Tibial nerve (tissue), 4 donors: ENCODE measurements at places on chromosomes 7 and 10.

- no peak overlapping the region for H3K27ac ChIP-seq
- no peaks in the 10 kb centered on the region for H3K27me3 ChIP-seq
- no peaks in the 10 kb centered on the region for H3K36me3 ChIP-seq
- peaks cover 2% of the 10 kb centered on the region for H3K4me1 ChIP-seq
- DNase-seq = no peak
Measured at GRCh38 chr7:76211216-76211615, 9.5 kb downstream of the SRRM3 start.

DNA sequence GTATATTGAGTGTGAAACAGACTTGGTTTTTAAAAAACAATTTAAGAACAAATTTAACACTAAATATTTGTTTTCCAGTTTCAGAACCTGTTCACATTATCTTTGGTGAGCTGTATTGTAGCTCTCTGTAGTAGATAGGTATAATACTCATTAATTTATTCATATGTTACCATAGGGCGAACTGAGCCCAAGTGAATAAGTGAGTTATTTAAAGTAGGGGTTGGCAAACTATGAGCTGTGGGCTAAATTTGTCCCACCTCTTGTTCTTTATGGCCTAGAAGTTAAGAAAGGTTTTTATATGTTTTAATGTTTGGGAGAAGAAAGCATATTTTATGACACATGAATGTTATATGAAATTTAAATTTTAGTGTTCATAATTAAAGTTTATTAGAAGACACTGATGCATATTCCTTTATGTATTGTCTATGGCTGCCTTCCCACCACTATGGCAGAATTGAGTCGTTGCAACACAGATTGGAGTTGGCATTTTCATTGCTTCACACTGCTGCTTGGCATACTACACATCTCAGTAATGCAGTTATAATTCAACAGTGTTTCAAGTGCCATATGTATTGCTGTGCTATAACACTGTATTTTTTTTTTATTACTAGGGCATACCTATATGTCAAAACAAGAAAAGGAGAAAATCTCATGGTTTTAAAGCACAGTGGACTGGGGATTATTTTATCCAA is 146.5 kb downstream of the ADK start:
- H3K27ac ChIP-seq = no peak overlapping the region
- H3K36me3 ChIP-seq = no peaks in the 10 kb centered on the region
- no peaks in the 10 kb centered on the region for H3K27me3 ChIP-seq
- DNase-seq = no peak
- no peaks in the 10 kb centered on the region for H3K4me1 ChIP-seq
- H3K4me3 ChIP-seq = no peak overlapping the region

GRCh38 chr10:111323389-111323966 is 246.6 kb downstream of the ADRA2A start:
- H3K4me3 ChIP-seq = no peak overlapping the region
- H3K36me3 ChIP-seq = no peaks in the 10 kb centered on the region
- no peak for DNase-seq
- no peaks in the 10 kb centered on the region for H3K4me1 ChIP-seq
- H3K27me3 ChIP-seq = no peaks in the 10 kb centered on the region

GRCh38 chr7:151310578-151310977 is 31.0 kb upstream of the NUB1 start:
- H3K27me3 ChIP-seq = peaks cover 26% of the 10 kb centered on the region
- H3K36me3 ChIP-seq = no peaks in the 10 kb centered on the region

GRCh38 chr7:23357190-23358093 is 58.3 kb downstream of the MALSU1 start:
- H3K4me3 ChIP-seq = no peak overlapping the region
- no peak for DNase-seq
- no peaks in the 10 kb centered on the region for H3K36me3 ChIP-seq
- no peaks in the 10 kb centered on the region for H3K27me3 ChIP-seq

DNA sequence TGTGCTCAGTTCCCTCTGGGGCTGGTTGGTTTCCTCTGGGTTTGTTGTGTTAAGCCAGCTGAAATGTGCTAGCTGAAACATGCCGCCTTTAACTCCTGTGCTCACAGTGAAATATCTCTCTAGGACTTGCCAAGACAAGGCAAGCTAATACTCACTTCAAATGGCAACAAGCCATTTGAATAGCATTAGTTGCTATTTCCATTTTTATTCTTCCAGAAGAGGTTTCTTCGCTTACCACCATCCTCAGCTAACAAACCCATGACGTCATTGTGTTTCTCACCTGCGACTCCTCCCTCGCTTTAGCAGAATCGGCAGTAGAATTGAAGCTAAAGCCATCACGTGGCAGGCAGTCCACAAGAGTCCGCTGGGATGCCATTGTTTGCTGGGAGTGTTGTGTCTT is 61.3 kb downstream of the ZNF22 start:
- H3K27me3 ChIP-seq = no peaks in the 10 kb centered on the region
- DNase-seq = no peak
- no peaks in the 10 kb centered on the region for H3K4me1 ChIP-seq
- no peak overlapping the region for H3K4me3 ChIP-seq
- no peak overlapping the region for H3K27ac ChIP-seq
- no peaks in the 10 kb centered on the region for H3K36me3 ChIP-seq

DNA sequence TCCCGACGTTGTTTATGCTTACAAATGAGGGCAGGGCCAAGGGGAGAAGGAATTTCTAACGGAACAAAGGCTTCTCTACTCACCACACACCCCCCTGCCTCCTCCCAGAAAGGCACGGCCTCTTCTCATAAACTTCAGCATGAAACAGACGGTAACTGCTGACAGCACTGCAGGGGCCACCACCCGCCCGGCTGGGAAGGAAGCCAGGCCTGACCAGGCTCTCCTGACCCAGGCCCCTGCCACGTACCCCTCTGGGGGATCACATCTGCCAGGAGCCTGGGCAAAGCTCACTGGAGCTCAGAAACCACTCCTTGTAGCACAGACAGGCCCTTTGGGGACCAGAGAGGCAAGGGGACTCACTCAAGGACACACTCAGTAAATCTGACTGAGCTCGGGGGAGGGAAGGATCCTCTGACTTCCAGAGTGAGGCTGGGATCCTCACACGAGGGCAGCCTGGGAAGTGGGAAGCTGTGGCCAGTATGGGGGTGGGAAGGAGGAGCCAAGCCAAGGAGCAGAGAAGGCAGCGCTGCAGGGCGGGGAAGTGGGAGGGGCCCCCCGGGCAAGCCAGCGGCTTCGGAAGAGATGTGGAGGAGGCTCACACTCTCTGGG is 46.1 kb downstream of the ZCCHC24 start:
- no peaks in the 10 kb centered on the region for H3K36me3 ChIP-seq
- peak overlapping the region; percentile 82 for H3K27ac ChIP-seq
- peak; percentile 87 for DNase-seq
- peaks cover 81% of the 10 kb centered on the region for H3K4me1 ChIP-seq

DNA sequence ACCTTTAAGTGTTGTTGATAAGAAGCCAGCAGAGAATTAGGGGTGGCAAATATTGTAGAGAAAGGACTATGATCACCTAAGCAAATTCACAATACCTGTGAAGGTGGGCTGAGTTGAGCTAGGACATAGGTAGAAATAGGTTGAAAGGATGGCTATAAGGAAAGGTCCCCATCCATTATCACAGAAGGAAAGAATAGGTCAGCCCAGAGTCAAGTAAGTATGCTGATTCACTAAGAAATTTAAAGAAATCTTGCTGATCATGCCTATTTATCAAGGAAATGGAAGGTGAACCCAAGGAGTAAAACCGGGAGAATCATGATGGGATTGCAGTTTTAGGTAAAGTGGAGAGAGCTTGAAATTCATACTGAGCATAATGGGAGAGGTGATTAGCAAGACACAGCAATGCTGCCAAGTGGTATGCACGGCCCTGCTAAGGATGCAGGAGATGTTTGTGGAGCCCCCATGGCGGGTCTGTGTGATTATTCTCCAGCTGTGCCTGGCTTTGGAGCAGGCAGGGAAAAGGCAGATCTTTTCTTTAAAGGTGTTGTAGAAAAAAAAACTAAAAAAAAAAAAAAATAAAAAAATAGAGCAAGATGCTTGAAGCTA is 399.4 kb downstream of the PLXDC2 start:
- H3K27me3 ChIP-seq = no peaks in the 10 kb centered on the region
- H3K4me1 ChIP-seq = no peaks in the 10 kb centered on the region
- no peak for DNase-seq
- no peaks in the 10 kb centered on the region for H3K36me3 ChIP-seq

- no peaks in the 10 kb centered on the region for H3K36me3 ChIP-seq
- H3K27ac ChIP-seq = no peak overlapping the region
- H3K4me1 ChIP-seq = no peaks in the 10 kb centered on the region
- no peak for DNase-seq
- H3K27me3 ChIP-seq = no peaks in the 10 kb centered on the region
- H3K4me3 ChIP-seq = no peak overlapping the region
Measured at GRCh38 chr10:59606551-59606961, 103.1 kb downstream of the SLC16A9 start.

DNA sequence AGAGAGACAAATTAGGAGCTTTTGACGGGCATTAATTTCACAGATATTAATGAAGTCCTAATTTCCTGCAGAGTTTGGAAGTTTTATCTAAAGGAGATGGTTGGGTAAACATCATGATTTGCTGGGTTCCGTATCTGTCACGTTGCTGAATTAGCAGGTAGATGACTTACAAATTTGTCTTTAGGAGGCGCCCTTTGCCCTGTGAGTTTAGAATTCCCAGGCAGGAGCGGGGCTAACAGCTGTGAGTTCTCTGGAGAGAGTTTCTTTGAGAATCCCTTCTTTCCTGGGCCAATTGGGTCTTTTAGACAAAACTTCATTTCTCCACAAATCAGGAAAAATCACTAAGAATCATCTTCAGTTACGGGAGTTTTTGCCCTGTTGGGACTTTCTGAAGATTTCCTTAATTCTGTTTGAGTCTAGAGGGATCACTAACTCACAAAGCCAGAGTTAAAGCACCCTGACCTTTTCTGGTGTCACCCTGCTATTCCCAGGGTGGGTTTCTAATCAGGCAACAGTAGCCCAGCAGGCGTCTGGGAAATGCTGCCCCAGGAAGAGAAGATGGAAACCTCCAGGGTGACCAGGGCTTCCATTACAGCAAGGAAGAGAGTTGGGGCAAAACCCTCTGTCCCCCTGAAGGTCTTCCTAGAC is 63.7 kb downstream of the PRKCQ start:
- H3K4me3 ChIP-seq = no peak overlapping the region
- no peak overlapping the region for H3K27ac ChIP-seq
- no peak for DNase-seq
- H3K4me1 ChIP-seq = no peaks in the 10 kb centered on the region

DNA sequence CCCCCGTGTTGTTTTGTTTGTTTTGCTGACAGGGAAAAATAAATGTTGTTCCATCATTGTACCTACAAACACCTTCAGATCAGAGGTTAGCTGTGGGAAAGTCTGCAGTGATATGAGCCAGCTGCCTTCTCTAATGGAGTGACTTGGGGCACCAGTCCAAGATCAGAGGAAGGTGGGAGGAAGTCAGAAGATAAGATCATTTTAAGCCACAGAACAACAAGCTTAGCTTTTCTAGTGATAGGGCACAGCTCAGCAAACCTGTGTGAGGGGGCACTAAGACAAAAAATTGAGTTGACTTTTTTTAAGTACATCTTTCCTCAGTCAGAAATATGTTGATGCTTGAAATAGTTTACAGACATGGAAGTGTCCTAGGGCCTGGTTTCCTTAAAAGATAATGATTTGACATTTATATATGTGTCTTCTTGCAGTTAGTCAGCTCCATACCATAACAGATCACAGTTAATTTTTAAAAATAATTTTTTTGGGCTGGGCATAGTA is 240.3 kb upstream of the KAT6B start:
- H3K4me3 ChIP-seq = no peak overlapping the region
- DNase-seq = no peak
- no peaks in the 10 kb centered on the region for H3K36me3 ChIP-seq
- peak overlapping the region; percentile 61 for H3K27ac ChIP-seq
- no peaks in the 10 kb centered on the region for H3K27me3 ChIP-seq

DNA sequence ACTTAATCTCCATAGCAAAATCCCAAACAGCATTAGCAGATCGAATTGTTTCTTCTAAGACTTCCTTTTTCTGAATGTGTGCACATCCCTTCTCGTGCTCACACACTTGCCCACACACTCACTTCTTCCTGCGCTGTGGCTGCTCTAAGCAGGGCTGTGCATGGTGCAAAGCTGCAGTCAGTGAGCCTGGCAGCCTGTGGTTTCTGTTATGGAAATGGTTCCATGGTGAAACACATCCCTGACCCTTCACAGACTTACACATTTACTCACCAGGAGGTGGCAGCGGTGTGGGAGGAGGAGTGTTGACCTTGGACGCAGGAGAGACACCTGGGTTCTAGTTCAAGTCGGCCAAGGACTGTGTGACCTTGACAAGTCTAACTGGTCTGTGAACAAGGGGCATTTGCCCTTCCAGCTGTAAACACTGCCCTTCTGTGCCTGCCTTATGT is 24.9 kb downstream of the MTURN start:
- H3K4me1 ChIP-seq = peaks cover 53% of the 10 kb centered on the region
- H3K27ac ChIP-seq = no peak overlapping the region
- H3K27me3 ChIP-seq = no peaks in the 10 kb centered on the region

DNA sequence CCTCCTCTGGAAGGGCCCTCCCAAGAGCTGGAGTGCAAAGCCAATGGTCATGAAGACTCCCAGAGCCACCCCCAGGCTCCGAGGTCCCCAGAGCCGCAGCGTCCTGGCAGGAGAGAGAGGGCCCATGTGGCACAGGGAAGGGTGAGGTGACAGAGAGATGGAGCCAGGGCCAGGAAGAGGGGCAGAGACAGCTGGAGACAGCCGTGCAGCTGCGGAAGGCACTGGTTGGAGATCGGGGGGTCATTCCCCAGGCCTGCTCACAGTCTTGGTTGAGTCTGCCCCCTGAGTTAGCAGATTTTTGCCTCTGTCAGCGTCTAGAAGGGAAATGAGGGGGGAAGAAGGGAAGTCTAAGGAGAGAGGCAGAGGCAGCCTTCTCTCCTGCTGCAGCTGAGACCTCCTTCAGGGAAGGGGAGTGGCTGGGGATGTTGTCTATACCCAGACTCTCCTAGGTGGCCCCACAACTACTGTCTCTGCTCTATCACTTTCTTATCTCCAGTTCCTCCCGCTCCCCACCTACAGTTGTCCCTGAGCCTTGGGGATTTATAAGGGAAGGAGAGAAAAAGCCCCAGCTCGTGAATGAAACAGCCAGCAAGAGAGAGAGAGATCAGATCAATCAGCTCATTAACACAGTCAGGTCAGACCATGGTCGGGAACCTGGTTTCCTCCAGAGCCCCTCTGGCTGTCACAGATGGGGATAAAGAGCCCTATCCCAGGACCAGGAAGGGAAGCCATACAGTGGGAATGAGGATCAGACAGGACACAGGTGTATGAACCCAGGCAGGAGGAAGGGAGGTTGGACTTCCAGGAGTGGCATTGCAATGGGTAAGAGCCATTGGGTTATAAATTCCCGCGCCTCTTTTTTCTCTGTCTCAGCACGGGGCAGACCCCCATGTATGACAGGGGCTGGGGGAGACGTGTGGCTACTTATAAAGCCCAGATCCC is 1.2 kb downstream of the GAL3ST4 start:
- peaks cover 37% of the 10 kb centered on the region for H3K4me1 ChIP-seq
- DNase-seq = no peak
- H3K27ac ChIP-seq = no peak overlapping the region
- no peaks in the 10 kb centered on the region for H3K27me3 ChIP-seq

GRCh38 chr7:117458977-117459583 is 20.7 kb upstream of the CFTR start:
- DNase-seq = no peak
- no peaks in the 10 kb centered on the region for H3K27me3 ChIP-seq
- H3K4me1 ChIP-seq = no peaks in the 10 kb centered on the region
- no peak overlapping the region for H3K4me3 ChIP-seq
- H3K36me3 ChIP-seq = no peaks in the 10 kb centered on the region
- H3K27ac ChIP-seq = no peak overlapping the region

- H3K4me3 ChIP-seq = no peak overlapping the region
- no peaks in the 10 kb centered on the region for H3K36me3 ChIP-seq
- DNase-seq = no peak
- H3K27ac ChIP-seq = no peak overlapping the region
- no peaks in the 10 kb centered on the region for H3K27me3 ChIP-seq
Measured at GRCh38 chr7:93985101-93985500, 19.1 kb downstream of the BET1 start.
